ENCODE measurements at places on chromosomes 1 and 21. TPM values are rescaled to one million over a fixed set of nuclear protein-coding genes. Genes with fewer than 3 reads are reported as not detected.

Gene CLCA1
- not detected for total RNA-seq

- DNase-seq: no peak
Observed at GRCh38 chr1:185017338-185017737, 28.0 kb upstream of the RNF2 start.

Gene IFNLR1
- total RNA-seq: 2.8 TPM

Gene RORC
- total RNA-seq: 11.3 TPM

GRCh38 chr1:172456344-172456769 is 12.5 kb upstream of the PIGC start:
- no peak for DNase-seq

- no peak for DNase-seq
Observed at GRCh38 chr1:178579562-178579961, 66.7 kb downstream of the TEX35 start.

DNA sequence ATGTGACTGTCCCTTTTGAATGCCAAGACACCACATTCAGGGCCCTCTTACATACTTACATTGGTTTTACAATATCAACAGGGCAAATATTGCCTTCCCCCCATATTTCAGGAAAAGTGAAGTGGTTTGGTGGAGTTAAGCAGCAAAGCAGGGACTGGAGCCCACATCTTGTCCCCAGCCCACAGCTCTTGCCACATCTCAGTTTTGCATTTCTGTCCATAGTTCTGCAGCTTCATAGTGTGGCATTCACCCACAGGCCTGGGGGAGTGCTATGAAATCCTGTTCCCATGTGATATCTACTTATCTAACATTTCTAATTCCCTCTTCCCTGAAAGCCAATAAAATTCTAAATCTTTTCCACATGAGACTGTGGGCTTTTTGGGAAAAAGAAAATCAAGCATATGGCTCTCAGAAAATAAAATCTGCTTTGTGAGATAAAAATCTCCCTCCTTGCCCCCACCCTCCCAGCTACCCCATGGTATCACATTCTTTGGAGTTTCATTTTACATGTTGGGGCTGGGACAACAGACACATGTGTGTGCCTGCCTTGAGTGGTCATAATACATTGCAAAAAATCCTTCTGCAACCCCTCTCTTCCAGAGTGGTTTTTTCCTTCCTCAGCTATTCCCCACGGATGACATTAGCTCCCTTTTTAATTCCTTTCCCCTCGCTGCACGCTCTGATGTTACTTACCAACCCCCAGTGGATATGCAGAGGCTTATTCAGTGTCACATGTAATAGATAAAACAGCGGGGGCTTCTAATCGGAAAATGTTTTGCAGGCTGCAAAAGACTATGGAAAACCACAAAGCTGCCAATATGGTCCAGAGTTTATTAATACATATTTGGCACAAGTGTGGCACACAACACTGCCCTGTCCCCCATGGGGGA is 20.5 kb upstream of the CD2 start:
- no peak for DNase-seq

- no peak for DNase-seq
Observed at GRCh38 chr1:175481126-175482070, 262.0 kb downstream of the TNR start.

- peak; percentile 79 for DNase-seq
Observed at GRCh38 chr1:226870401-226871279, at the start of gene PSEN2. Gene PSEN2, plus strand, starts transcription at chr1:226870616. Its CDS starts 11,292 bp downstream, at chr1:226881908.

Gene KCNH1
- total RNA-seq: not detected

Gene ILDR2
- total RNA-seq: 1.8 TPM

Gene ARHGAP30
- 3.7 TPM for total RNA-seq

GRCh38 chr1:208219659-208220282 is 24.4 kb downstream of the PLXNA2 start:
- DNase-seq: peak; percentile 81

GRCh38 chr1:34263406-34263805 is 86.7 kb downstream of the C1orf94 start:
- no peak for DNase-seq

- no peak for DNase-seq
Observed at GRCh38 chr1:168279253-168279652, 1.4 kb upstream of the TBX19 start.

Gene XCL1
- 0.57 TPM for total RNA-seq

Gene TBX15
- 0.43 TPM for total RNA-seq

- DNase-seq: no peak
Observed at GRCh38 chr1:230158415-230159291, 91.6 kb downstream of the GALNT2 start.

GRCh38 chr1:186834399-186834958 is 5.7 kb downstream of the PLA2G4A start:
- DNase-seq: no peak

Gene SYT6
- not detected for total RNA-seq

DNA sequence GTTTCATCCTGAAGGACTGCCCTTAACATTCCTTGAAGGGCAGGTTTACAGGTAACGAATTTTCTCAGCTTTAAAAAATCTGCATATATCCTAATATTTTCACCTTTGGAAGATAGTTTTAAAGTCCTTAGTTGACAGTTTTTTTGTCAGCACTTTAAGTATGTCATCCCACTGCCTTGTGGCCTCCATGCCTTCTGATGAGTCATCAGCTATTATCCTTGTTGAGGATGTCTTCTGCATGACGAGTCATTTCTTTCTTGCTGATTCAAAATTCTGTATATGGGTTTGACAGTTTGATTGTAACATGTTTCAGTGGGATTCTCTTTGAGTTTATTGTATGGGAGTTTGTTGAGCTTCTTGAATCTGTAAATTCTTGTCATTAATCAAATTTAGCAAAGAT is 500.6 kb downstream of the DISC1 start:
- DNase-seq: no peak

Gene PLA2G2F
- total RNA-seq: not detected

- no peak for DNase-seq
Observed at GRCh38 chr21:23890652-23891051, 1716.6 kb downstream of the MRPL39 start.

- no peak for DNase-seq
Observed at GRCh38 chr1:205237526-205238484, 10.1 kb downstream of the TMCC2 start.

GRCh38 chr1:100700586-100700985 is 19.0 kb upstream of the VCAM1 start:
- no peak for DNase-seq

All from Right ventricle myocardium inferior (tissue), 1 donor.